Fibroblast of mammary gland (primary cell): ENCODE measurements at places on chromosomes 16 and 17.

DNA sequence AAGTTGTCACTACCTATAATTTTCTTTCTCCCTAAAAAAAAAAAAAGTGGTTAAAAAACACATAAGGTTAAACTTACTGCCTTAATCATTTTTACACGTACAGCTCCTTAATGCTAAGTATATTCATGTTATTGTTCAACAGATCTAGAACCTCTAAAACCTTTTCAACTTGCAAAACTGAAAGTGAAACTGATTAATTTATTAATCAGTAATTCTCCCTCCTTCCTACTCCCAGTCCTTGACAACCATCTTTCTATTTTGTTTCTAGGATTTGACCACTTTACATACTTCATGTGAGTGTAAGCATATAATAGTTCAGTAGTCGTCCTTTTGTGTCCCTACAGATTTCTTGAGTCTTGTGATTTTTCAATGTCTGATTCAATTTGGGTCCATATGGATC, 251.4 kb upstream of the KIF2B start:
- no peak for DNase-seq

- peak; percentile 52 for DNase-seq
Measured at GRCh38 chr16:2420035-2420434, 9.2 kb upstream of the CCNF start.

DNA sequence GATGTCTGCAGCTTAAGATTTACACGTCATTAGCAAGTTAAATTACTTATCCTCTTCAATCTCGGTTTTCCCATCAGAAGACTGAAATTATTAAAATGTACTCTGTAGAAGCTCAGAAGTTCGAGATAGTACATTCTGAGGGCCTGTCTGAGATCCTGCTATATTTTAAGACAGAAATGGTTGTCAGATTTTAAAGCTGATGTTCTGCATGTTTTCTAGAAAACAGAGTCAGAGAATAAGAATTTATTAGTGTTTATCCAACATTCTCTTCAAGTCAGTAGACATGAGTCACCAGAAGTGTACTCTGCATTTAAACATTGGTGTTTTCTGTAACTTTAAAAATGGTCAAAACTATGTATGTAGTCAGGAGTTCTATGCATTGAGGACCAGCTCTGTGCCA, 155.2 kb upstream of the MYOCD start:
- DNase-seq: peak; percentile 34

DNA sequence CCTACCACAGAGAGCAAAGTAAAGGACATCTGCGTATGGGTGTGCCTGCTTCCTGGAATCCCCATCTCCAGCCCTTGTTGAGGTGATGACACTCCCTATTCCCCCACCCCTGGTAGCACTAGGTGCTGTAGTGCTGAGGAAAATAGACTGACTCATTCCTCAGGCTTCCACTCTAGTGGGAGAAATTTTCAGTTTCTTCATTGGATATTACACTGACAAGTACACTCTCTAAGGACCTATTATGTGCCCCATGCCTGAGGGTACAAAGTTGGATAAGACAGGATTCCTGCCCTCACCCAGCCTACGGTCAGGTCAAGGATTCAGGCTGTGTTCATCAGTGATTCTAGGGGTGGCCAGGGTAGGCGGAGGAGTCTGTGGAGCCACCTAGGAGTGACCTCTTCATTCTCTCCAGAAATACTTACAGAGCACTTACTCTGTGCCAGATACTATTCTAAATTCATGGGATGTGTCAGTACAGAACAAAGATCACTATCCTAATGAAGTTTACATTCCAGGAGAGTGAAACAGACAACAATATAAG, 4.5 kb upstream of the ZC3H7A start:
- no peak for DNase-seq

GRCh38 chr17:17485420-17485819, 8.6 kb downstream of the MED9 start:
- DNase-seq: no peak

DNA sequence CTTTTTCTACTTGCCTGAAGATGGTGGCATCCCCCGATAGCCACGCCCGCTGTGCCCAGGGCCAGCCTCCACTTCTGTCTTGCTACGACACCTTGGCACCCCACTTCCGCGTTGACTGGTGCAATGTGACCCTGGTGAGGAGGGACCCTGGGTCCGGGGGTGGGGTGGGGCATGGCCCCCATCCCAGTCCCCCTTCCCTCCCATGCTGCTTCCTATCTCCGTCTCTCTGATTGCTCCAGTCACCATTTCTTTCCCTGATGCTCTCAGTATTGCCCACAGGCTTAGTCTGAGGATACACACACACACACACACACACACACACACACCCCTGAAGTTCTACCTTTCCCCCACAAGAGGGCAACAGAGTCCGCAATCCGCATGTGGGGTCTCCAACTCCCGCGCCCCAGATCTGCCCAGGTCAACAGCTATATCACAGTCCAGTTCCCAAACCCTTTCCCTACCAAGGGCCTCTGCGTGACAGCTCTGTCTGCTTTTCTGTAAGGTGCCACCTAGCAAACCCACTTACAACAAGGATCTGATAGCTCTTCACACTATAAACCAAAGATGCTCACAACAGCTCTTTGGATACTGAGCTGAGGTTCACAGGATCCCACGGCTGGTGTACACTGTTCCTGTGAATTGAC, 3.4 kb downstream of the SGCA start:
- DNase-seq: peak; percentile 73

DNA sequence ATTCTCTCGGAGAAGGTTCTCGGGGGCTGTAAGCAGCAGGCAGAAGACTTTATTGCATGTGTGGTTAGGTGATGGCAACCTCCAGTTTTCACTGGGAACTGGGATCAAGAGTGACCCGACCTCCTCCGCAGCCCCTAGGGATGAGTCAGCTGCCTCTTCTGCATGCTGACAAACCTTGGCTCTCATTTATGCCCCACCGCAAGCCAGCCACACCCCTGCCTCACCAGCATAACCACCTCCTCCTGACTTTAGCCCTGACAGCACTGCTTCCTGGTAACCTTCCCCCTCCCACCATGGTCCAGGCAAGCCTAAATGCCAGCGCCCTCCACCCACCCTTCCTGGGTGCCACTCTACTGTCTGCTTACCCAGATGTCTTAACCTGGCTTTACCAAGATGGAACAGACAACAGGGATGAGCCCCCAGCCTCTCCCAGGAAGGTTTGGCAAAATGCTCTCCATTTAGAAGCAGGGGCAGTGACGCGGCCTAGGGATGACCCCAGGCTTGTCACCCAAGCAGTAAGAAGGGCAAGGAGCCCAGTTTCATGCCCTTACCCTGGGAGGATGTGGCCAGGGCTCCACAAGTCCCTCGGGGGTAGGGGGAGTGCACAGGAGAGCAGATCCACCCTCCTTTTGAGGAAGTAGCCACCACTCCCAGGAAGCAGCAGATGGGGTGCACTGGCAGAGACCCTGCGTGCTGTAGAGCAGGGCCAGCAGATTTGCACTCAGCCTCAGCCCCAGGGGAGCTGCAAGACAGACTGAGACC, 73.5 kb downstream of the GOSR1 start:
- DNase-seq: peak; percentile 78

DNA sequence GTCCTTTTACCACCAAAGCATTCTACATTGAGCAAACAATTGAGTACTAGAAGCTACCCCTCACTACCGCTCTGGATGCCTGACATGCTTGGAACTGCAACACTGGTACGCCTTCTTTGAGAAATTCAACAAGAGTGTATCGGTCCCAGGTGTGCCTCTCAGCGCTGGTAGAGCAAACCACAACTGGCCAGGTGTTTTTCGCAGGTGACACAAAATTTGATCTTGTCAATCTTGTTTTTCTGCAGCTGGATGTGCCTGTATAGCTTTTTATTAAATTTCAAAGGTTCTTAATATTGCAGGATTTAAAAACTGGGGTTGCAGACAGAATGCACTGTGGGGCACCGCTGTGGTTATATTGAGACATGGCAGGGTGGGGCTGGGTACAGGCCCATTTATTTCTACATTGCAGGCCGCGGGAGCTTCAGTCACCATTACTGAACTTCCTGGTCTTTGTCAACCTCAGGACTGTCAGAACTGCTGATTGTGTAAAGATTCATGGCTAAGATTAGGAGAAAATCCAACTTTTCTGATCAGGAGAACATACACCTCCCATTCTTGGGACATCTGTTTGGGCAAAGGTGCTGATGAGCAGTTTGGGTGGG, 4.5 kb upstream of the SNX20 start:
- DNase-seq: no peak

DNA sequence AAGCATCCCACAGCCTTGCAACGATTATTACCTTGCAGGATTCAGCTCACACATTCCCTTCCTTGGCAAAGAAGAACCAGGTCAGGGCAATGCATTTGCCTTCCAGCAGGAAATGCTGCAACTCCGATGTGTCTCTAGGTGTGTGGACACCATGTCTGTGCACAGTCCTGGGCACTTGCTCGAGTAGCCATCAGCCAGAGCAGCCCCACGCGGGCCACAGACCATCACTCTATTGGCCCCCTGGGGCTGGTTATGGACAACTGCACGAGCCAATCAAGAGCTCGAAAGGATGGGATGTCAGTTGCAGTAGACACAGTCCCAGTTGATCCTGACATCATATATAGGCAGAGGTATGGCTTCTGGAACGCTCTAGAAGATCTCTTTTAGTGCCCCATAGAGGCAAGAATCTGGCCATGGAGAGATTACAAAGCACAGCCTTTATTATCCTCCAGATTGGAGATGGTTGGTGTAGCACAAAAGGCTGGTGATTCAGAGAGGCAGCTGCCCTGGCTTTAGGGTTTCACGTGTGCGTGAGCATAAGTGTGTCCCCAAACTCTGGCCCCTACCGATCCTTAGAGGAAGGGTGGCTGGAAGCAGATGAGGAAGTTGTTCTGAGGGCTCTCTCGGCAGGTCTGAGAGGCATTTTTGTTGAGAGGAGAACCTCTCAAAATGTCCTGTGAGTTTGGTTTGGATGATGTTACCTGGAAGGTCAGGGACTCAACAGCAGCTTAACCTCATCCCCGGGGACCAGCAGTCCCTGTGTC, 403.8 kb downstream of the SEC14L1 start:
- DNase-seq: no peak

DNA sequence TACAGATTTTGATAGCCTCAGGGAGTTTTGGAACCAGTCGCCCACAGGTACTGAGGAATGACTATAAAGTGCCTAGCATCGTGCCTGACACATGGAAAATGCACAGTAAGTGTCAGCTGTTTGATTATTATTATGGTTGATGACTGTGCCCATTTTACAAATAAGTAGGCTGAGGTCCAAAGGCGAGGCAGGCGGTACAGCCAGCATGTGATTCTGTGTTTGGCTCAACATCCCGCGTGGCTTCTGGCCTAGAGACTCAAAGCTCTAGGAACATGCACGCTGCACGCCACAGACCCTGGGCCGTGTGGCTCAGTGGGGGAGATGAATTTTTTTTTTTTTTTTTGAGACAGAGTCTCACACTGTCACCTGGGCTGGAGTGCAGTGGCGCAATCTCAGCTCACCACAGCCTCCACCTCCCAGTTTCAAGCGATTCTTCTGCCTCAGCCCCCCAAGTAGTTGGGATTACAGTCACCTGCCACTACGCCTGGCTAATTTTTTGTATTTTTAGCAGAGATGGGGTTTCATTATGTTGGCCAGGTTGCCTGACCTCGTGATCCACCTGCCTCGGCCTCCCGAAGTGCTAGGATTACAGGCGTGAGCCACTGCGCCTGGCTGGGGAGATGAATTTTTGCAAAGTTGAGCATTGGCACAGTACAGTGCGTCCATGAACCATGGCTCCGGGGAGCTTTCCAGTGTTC, 57.7 kb downstream of the NKD1 start:
- DNase-seq: no peak

DNA sequence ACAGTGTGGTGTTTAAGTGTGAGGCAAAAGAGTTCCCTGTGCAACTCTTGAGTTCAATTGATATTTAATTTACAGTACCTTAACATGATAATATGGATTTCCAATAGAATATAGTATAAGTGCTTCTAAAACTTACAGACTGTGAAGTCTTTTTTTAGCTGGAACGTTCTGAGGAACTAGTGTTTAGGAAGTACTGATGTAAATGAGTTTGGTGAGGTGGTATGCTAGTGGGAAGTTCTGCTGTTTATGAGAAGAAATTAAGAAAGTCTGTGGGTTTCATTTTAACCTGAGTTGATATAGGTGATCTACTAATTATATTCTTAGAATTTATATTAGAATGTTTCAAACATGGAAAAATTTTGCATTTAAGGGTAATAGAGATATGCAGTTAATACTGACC, 32.0 kb downstream of the PTRH2 start:
- no peak for DNase-seq

- DNase-seq: no peak
Measured at GRCh38 chr17:14775731-14776492, 475.0 kb downstream of the HS3ST3B1 start.

DNA sequence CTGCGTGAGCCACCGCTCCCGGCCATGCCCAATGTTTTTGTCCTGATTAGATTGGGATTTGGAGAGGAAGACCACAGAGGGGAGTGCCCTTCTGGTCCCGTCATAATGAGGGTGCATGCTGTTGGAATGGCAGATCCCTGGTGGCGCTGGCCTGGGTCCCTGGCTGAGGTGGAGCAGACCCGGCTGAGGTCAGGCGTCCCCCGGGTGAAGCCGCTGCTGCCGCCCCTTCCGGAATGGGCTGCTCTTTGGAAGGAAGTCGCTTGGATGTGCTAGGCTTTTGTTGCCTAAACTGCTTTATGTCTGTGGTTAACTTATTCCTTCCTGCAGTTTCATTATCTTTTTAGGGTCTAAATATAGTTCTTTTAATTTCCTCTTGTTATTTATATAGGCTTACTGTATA, 120.3 kb upstream of the CHMP6 start:
- DNase-seq: no peak

DNA sequence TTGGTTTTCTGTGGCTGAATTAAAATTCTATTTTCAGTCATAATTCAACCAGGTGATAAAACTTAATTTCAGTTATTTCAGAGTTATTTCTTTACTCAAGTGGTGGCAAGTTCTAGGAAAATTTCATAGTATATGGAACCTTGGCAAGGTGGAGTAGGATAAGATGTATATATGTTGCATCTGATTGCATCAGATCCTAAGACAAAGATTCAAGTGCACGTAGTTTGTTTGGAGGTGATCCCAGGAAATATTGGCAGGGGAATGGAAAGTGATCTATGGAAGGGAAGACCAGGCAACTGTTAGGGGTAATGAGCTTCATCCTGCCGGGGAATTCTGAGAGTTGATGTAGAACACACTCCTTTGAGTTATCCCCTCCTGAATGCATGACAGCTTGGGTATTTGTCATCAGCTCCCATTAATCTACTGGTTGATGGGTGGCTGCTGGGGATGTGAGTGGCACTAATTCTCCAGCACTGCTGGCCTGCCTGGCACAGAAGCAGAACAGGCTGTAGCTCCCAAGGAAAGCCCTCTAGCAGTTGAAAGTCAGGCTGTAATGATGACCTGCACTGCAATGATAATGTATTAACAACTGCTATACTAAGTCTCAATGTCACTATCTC, 52.2 kb upstream of the TOM1L1 start:
- no peak for DNase-seq

DNA sequence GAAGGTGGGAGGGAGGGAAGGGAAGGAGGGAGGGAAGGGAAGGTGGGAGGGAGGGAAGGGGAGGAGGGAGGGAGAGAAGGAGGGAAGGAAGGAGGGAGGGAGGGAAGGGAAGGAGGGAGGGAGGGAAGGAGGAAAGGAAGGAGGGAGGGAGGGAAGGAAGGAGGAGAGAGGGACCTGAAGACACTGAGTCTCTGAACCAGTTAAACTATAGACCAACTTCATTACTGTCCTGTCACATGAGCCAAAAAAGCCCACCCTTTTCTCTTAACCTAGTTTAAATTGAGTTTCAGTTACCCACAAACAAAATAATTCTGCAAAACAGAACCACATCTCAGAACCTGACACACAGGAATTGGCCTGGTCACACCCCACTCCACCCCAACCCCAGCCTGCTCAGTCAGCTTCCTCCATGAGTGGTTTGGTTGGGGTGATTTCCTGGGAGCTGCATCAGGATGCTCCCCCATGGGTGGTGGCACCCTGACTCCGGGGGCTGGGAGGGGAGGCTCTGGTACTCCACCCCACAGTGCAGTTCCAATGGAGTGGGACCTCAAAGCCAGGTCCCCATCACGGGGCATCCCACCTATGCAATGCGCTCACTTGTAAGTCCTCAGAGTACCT, 4.7 kb upstream of the PRR29 start:
- no peak for DNase-seq
